ENCODE measurements at places on chromosomes 2 and 18. TPM values are rescaled to one million over a fixed set of nuclear protein-coding genes. Genes with fewer than 3 reads are reported as not detected.

TMEM17 gene
- 7.6 TPM for total RNA-seq

DNA sequence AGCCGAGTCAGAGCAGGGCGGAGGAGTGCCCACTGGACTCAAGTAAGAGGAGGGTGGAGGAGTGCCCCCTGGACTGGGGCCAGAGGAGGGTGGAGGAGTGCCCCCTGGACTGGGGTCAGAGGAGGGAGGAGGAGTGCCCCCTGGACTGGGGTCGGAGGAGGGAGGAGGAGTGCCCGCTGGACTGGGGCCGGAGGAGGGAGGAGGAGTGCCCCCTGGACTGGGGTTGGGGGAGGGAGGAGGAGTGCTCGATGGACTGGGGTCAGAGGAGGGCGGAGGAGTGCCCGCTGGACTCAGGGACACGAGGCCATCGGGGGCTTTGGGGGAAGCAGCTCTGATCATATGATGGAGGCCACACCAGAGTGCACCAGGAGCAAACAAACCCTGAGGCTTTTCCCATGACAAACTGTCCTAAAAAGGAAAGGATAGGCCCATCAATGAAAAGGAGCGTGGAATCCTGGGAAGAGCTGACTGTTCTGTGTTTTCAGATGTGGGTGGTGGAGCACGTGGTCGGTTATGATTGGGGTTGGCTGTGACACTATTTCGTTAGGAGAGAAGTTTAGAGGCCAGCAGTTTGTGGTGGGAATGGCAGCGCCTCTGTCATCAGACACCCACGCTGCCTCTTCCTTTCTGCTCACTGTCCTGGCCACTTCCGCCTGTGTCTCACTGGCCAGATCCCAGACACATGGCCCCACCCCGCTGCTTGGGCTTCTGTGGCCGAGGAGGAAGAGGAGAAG is 24.5 kb upstream of the HPCAL1 start:
- peak; percentile 48 for DNase-seq

GRCh38 chr2:68516051-68516955 is 48.9 kb downstream of the APLF start:
- DNase-seq: no peak

HOXD8 gene
- 0.39 TPM for total RNA-seq

DNA sequence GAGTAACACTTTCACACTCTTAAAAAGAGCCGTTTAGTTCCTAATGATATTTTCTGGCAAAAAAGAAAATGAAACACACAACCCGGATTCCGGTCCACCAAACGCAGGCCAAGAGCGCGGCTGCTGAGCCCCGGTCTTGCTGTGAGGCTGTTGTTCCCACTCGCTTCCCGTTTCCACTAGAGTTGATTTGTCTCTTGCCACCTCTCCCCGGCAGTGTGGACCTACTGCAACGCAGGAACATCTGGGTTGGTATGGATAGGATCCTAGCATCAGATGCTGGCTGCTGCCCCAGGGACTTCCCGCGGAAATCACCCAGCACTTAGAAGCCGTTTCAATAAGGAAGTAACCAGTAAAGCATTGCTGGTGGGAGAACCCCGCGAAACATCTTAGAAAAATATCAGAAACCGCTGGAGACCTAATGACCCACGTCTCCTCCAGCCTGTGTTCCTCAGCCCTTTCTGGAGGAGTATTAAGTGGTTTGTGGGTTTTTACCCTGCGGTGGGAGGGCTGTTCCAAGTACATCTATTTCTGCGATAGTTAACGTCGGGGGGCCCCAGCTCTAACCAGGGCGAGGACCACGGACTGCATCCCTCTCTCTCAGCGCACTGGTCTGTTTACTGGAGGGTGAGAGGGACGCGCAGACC is 939 bp downstream of the DOCK10 start:
- DNase-seq: peak; percentile 38

- no peak for DNase-seq
Measured at GRCh38 chr2:64730551-64731262, 77.0 kb upstream of the SERTAD2 start.

DNA sequence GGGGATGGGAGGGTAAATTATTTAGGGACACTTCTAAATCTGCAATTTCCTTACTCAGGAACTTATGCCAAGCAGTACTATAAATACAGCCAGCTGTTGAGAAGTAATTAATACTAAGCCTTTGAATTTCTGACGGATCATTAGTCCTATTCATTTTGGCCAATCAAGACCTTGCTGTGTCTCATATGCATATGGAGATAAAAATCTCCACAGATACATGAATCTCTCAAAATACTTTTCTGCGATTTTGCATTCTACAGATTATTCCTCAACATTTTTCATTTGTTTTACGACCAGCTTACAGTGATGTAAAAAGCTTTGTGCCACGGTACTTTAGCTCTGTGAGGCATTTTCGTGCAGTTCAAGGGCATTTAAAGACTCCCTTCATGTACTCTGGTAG is 16.7 kb downstream of the LANCL1 start:
- DNase-seq: no peak

GRCh38 chr18:62617793-62618591 is 95.2 kb downstream of the ZCCHC2 start:
- DNase-seq: no peak

DNA sequence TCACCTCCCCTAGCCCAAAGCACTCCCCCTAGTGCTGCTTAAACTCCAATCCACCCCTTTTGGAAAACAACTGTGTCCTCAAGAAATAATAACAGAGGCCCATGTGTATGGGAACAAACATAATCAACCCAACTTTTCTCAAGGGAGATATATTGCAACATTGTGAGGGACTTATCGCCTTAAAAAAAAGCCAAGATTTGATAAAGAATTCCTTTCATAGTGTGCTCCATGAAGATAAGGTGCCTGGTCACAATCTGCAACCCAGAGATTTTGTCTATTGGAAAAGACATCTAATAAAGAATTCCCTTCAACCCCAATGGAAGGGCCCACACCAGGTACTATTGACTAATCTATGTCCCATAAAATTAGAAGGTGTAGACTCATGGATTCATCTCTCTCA is 4.5 kb upstream of the RBFA start:
- no peak for DNase-seq

CIB4 gene
- not detected for total RNA-seq

DNA sequence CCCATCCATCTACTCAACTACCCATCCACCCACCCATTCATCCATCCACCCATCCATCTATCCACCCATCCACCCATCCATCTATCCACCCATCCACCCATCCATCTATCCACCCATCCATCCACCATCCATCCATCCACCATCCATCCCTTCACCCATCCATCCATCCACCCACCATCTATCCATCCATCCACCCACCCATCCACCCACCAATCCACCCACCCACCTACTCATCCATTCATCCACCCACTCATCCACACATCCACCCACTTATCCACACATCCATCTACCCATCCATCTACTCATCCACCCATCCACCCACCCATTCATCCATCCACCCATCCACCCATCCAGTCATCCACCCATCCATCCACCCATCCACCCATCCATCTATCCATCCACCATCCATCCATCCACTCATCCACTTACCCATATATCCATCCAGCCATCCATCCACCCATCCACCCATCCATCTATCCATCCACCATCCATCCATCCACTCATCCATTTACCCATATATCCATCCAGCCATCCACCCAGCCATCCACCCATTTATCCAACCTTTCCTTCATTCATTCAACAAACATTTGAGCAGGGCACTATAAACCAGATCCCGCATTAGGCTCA is 2.1 kb upstream of the NGEF start:
- DNase-seq: no peak

- no peak for DNase-seq
Measured at GRCh38 chr2:2007551-2008501, 263.5 kb upstream of the PXDN start.

DNA sequence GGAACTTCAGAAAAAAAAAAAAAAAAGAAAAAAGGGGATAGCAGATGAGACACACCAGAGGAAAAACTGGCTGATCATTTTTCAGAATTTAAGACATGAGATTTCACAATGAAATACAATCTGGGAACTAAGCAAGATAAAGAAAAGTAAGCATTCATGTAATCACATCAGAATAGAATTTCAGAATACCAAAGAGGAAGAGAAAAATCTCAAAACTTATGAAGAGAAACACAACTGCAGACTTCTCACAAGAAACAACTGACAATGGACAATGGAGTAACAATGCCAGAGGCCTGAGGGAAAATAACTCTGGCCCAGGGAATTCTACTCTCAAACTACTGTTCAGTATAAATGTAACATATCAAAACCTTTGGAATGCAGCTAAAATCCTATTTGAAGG is 13.2 kb upstream of the RRM2 start:
- DNase-seq: no peak

DNA sequence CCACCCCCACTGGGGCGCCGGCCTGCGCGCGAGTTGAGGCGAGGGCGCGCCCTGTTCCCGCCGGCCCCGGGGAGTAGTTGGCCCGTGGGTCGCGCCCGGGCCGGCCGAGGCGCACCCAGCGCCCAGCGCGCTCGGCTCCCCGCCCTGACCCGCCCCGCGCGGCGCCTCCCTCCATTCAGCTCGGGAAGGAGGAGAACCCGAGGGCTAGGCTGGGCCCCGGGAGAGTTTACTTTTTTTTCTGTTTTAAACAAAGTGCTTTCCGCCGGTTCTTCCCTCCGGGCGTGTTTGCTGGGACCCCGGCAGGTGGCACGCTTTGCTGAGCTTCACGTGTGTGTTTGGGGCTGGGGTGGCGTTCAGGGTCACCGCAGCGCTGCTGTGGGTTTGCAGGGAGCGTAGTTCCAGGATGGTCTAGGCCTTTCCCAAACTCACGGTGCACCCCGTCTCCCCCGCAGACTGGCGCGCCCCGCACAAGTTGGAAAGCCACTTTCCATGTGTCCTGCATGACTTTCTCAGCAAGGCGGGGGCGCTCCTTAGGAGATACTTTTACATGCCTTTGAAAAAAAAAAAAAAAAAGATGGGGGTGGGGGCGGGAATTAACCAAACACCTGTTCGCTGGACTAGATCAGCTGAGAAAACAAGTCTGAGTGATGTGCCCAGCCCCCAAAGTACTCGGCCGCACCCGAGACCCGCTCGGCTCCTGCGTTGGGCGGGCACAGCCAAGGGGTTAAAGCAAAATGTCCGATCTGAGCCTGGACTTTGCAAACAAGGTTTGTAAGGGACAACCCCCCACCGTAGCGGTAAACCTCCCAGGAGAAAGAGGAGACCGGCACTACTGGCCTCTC is 825 bp downstream of the ITGA6 start:
- peak; percentile 79 for DNase-seq

- no peak for DNase-seq
Measured at GRCh38 chr2:72803151-72803550, 22.7 kb downstream of the EXOC6B start.

GRCh38 chr18:22032392-22032961 is 136.9 kb upstream of the GATA6 start:
- DNase-seq: peak; percentile 95

DNA sequence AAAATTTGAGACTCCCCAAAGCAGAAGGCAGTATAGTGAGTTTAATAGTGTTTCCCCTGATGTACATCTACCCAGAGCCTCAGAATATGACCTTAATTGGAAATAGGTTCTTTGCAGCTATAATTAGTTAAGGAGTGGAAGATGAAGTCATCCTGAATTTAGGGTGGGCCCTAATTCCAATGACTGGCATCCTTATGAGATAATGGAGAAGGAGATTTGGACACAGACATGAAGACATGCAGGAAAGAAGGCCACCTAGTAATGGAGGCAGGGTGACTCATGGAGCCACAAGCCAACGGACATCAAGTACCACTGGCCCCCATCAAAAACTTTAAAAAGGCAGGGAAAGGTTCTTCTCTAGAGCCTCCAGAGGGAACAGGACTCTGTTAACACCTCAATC is 308.9 kb downstream of the TXNL1 start:
- no peak for DNase-seq

- no peak for DNase-seq
Measured at GRCh38 chr2:191351298-191351697, 106.1 kb downstream of the MYO1B start.

GRCh38 chr2:230759481-230760167 is 47.0 kb downstream of the CAB39 start:
- no peak for DNase-seq

GRCh38 chr2:23918837-23919489 is 8.0 kb downstream of the ATAD2B start:
- DNase-seq: no peak

GRCh38 chr2:190507135-190507534 is 27.4 kb downstream of the NEMP2 start:
- no peak for DNase-seq

GKN1 gene
- not detected for total RNA-seq

DNA sequence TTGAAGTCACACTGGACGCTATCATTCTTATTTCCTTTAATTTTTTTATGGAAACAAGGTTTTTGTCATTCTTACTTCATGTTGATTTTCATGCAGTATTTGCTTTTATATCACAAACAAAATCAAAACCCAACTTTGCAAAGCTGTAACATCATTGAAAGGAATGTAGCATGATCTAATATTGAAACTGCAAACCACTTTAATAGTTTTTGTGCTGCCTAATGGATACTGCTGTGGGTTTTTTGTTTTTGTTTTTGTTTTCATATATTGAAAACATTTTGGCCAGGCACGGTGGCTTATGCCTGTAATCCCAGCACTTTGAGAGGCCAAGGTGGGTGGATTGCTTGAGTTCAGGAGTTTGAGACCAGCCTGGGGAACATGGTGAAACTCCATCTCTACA is 81.6 kb downstream of the MAP2 start:
- DNase-seq: no peak

GRCh38 chr18:1994471-1994870 is 576.8 kb downstream of the METTL4 start:
- no peak for DNase-seq

RGPD3 gene
- not detected for total RNA-seq

DNA sequence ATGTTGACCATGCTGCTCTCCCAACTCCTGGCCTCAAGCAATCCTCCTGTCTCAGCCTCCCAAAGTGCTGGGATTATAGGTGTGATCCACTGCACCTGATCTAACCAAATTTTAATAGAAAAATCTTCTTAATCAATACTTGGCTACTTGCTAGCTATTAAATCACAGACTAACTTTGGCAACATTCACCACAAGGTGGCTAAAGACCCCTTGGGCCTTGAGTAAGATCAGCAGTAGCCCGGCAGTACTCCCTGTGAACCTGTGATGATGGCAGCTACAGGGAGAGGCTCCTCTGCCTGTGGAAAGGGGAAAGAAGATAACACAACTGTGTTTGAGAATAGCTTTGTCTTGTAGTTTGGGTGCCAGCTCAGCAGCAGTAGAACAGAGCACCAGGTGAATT is 102.9 kb downstream of the SLC39A10 start:
- no peak for DNase-seq

Data from PC-9 (cell line).